ENCODE measurements at places on chromosomes 4 and X.

DNA sequence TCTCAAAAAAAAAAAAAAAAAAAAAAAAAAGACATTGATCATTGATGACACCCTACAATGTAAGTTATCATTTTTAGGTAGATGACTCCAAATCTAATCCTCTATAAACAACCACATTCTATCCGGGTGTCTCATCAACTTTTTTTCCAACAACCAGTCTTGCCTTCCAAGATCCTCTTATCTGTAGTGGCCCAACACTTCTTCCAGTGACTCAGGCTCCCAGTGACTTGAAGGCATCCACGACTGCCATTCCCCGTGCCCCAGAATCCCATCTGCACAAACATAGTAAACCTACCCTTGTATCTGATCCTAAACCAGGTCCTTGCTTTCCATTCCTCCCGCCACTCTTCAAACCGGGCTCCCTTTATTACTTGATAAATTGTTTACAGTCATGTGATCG lies 15.6 kb upstream of the TSPAN5 start:
- DNase-seq: no peak

GRCh38 chr4:45283352-45283751 lies 557.0 kb upstream of the GNPDA2 start:
- DNase-seq: no peak

- no peak for DNase-seq
Measured at GRCh38 chrX:130267956-130268448, 697 bp downstream of the ZNF280C start.

GRCh38 chr4:30753316-30753715 lies 33.1 kb downstream of the PCDH7 start:
- DNase-seq: no peak

GRCh38 chrX:48569958-48570357 lies 4.3 kb upstream of the RBM3 start:
- no peak for DNase-seq

GRCh38 chr4:81605271-81605670 lies 133.6 kb upstream of the RASGEF1B start:
- no peak for DNase-seq

- no peak for DNase-seq
Measured at GRCh38 chrX:138011468-138011867, 445.5 kb downstream of the ZIC3 start.

- DNase-seq: no peak
Measured at GRCh38 chr4:186932631-186933187, 209.1 kb upstream of the FAT1 start.

DNA sequence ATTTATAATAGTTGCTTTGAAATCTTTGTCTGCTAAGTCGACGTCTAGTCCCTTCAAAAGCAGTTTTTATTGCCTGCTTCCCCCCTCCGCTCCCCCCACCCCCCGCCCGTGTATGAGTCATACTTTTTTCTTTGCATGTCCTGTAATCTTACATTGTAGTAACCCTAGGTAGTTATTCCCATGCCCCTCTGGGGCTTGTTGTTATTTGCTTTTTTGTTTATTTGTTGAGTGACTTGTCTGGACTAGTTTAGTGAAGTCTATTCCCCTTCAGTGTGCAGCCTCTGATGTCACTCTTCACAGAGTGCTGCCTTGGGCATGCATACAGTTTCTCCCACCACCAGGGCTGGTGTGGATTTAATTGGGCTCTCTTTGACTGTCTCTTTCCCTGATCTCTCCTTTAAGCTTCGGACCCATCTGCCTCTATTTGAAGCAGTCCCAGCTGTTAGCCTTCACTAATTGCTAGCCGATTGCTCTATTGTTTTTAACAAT lies 86.2 kb downstream of the PPEF1 start:
- DNase-seq: no peak

- no peak for DNase-seq
Measured at GRCh38 chr4:25978327-25978726, 64.3 kb downstream of the SMIM20 start.

DNA sequence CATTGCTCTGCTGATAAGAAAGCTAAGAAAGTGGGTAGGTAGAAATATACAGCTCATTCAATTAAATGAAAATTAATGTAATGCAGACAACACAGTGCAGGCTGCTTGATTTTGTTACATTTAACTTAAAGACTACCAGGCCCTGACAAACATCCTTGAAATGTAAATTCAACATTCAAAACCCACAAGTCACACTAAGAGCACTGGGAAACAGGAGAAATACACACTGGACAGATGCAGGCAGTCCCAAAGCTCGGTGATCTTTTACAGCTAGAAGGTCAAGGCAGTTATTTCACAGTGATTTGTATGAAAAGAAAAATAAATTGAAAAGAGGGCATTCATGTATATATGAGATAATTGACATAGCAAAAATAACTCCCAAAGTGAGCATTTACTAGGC lies 94.3 kb upstream of the PLAC1 start:
- DNase-seq: no peak

GRCh38 chrX:30561191-30561590 lies 16.4 kb downstream of the TASL start:
- no peak for DNase-seq

DNA sequence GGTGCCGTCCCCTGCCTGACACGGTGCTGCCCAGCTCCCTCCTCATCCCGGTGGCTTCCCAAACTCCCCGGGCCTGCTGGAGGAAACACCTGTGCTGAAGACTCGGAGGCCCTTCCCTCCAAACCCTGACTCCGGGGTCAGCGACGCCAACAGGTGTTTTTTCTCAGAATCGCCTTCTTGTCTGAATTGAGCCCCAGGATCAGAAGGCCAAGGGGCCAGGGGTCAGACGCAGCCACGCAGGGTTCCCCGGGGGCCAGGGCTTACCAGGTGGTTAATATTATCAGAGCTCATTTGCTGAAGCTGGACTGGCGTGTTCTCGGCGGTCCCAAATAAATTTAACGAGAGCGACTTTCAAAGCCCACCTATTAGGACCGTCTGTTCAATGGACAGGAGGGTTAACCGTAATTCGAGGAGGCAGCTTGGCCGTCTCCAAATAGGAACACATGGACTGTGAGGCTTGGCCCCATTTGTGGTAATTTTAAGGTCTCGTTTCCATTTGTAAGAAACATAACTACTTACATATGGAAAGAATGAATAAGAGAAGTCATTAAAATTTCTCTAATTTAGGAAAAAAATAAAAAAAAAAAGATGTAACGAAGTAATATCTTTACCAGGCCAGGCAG lies 239.3 kb downstream of the CRLF2 start:
- no peak for DNase-seq

DNA sequence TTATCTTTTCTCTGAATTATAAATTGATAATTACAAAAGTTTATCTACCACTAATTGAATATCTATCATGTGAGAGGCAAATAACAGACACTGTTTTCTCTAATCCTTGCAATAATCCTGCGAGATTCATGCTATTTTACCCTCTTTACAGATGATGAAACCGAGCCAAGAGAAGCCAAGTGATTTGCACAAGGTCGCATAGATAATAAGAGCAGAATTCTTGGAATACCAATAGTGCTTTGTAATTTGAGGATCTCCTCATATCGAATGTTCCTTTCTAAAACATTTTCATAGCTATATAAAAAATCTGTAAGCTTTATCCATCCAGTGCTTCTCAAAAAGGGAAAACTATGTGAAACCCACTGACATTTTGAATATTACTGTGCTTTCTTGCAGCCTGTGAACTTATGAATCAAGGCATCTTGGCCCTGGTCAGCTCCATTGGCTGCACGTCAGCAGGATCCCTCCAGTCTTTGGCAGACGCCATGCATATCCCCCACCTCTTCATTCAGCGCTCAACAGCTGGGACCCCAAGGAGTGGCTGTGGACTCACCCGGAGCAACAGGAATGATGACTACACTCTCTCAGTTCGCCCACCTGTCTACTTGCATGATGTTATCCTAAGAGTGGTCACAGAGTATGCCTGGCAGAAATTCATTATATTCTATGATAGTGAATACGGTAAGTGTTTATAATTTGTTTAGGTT lies 743.8 kb upstream of the ATOH1 start:
- no peak for DNase-seq

DNA sequence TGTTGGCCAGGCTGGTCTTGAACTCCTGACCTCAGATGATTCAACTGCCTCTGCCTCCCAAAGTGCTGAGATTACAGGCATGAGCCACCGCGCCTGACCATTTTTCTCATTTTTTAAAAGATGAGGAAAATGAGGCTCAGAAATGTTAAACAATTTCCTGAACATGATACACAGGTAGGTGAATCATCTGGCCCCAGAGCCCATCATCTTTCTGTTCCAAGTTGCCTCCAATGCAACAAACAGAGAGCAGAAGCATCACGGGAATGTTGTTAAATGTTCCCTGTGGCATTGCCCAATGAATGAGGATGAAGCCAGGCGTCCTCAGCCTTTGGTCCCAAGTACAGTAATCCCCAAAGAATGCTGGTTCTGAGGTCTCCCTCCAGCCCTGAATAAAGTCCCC lies 31.3 kb upstream of the ANXA5 start:
- DNase-seq: no peak

- DNase-seq: no peak
Measured at GRCh38 chr4:76526585-76526990, 91.6 kb downstream of the SHROOM3 start.

DNA sequence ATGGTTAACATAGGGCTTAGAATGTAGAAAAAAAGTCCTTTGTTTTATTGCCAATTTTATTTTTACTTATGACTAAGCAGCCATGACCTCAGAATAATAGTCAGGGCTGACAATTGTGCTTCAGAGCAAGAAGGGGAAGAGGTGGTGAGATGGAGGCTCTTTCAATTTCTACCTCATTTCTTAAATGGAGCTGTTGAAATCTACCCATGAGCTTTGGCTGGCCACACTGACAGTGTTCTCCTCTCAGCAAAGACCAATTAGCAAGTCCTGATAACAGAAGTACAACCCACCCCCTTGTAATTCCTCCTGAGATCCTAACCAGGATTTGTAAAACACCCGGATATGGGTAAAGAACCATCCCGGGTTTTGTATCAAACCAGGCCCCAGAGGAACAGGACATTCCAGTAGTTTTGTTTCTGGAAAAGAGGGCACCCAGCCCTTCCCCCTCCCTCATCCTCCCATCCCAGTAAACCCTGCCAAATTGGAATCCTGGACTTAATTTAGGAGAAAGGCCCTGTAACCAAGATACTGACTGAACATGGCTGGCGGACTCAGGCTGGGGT lies at the start of gene HEPH:
Gene HEPH (plus strand): TSS at position 399 of the 563 bp plus-strand sequence. CDS start 6,324 bp downstream, outside the sequence.
- no peak for DNase-seq

- DNase-seq: no peak
Measured at GRCh38 chr4:121148000-121148399, 16.1 kb downstream of the TNIP3 start.

DNA sequence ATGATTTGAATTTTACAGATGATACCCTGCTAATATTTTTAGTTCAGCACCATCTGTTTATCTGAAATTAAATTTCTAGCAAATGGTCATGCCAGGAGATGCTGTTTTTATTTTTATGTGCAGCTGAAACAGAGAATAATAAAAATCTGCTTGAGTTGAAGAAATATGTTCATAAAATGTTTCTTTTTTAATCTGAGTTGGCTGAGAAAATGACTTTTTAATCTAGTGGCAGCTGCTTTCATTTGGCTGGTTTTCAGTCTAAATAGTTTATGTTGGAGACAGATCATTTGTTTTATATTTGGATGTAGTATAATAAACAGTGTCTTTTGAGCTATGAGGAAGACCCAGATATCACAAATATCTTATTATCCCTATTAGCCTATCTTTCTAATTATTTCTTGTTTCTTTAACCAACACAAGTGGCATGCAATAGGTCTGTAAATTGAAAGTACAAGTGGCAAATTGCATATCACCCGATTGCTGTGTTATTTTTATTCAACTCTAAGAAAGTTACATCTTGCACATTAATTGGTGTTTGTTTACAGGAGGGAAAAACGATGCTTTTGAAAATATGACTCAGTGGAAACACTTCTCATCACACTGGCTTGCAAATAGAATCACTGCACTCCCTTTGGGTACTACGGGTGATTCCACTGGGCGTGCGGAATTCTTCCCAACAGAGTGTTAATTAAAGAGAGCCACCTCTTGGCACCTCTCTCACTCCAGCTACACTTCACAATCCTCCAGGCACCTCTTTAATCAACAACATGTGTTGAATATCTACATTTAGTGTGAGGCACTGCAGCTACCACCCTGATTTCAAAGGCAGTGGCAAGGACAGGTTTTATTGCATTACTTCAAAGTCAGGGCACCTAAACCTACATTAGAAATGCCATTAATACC lies 51.7 kb upstream of the AP1S2 start:
- DNase-seq: no peak

- no peak for DNase-seq
Measured at GRCh38 chr4:1850276-1850675, 5.7 kb downstream of the LETM1 start.

DNA sequence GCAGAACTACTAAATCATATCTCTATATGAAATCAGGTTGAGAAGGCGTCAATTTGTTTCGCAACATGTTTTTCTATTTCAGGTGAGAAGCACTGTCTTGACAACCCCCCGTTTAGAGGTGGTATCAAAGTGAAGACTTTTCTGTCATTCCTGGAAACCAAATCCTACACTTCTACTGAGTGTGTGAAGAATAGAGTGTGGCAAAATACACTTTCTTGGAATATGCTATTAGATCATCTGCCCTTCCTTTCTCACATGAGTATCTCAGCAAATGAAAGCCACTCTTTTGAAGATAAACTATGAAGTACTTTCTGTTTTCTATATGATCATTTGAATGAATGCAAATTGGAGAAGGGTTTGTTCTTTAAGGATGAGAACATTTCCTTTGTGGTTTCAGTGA lies 174.0 kb upstream of the FMR1 start:
- DNase-seq: no peak

GRCh38 chr4:101584306-101584705 lies 206.2 kb upstream of the BANK1 start:
- DNase-seq: no peak

DNA sequence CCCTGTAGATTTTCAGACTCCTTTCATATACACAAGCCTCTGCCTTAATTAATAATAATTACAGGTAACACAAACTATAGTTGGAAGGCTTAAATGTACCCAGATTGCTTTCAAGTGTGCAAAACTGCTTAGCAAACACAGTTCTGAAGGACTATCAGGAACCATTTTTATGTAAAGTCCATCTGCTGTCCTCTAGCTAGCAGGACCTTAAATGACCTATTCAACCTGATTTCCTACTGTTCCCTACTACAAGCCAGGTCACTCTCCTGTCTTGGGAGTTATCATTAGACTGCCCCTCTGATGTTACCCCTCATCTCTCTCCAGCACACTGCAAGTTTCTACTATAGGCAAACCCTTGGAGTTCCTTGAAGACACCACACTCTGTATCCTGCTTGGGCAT lies 157.3 kb downstream of the GBA3 start:
- no peak for DNase-seq

DNA sequence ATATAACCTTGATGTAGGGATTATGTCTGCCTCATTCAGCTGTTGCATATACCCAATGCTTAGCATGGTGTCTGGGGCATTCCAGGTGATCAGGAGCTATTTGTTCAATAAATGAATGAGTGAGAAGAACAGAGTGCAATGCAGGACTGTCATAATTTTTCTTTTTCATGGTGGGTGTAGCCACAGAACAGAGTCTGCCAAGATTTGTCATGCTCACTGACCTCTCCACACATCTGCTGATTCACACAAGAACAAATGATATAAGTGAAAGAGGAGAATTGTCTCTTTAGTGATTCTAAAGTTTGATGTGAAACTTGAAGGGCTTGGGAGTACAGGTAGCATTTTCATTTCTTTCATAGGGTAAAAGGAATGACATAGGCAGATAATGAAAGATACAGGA lies 64.4 kb upstream of the TEX13D start:
- no peak for DNase-seq
